Skeletal muscle cell (primary cell): ENCODE measurements at places on chromosomes 2 and 18.

DNA sequence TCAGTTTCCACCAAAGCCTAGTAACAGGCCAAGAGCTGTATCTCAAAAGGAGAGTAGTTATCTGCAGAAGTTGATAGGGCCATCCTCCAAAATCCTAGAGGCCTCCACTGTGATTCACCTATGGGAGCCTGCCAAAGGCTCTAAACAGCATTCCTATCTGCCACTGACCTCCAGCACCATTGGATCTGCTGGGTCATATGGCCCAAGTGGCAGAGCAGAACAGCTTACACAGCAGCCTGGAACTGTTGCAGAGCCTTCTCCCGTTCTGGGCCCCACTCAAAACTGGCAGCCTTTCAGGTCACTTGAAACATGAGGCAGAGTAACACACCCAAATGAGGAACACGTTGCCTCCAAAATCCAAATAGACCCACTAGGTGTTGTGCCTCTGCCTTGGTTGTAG is 345.2 kb upstream of the RND3 start:
- no peak for DNase-seq

- no peak for DNase-seq
Measured at GRCh38 chr2:238380785-238381184, 45.9 kb upstream of the ASB1 start.

GRCh38 chr2:36748166-36748565 is 51.7 kb downstream of the VIT start:
- DNase-seq, result no peak

GRCh38 chr2:237603718-237604362 is 13.3 kb upstream of the RAB17 start:
- no peak for DNase-seq

DNA sequence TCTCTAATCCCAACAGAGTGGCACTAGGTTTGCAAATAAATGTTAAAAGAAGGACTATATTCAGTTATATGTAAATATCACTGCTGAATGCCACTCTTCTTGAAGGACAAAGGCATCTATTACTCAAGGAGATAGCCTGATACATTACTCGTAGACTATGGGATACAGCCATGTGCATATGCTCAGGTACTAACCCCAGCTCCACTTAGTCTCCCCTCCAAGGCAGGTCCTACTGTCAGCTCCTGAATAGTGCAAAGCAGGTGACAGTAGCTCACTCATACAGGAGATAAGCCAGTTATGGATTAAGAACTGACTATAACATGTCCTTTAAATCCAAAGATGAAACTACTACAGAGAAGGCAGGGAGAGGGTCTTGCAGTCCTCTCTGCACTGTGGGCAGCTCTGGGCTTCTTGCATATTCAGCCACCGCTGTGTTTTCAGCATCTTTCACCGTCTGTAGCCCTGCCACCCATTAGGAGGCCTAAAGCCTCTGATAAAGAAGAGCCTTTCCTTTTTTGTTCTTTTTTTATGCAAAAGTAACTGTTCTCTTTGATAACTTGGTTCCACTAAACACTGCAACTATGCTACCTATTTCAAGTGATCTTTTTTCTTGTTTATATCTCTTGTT is 135.1 kb upstream of the EPB41L3 start:
- no peak for DNase-seq

- DNase-seq, result no peak
Measured at GRCh38 chr2:71892896-71893295, 254.8 kb downstream of the CYP26B1 start.

DNA sequence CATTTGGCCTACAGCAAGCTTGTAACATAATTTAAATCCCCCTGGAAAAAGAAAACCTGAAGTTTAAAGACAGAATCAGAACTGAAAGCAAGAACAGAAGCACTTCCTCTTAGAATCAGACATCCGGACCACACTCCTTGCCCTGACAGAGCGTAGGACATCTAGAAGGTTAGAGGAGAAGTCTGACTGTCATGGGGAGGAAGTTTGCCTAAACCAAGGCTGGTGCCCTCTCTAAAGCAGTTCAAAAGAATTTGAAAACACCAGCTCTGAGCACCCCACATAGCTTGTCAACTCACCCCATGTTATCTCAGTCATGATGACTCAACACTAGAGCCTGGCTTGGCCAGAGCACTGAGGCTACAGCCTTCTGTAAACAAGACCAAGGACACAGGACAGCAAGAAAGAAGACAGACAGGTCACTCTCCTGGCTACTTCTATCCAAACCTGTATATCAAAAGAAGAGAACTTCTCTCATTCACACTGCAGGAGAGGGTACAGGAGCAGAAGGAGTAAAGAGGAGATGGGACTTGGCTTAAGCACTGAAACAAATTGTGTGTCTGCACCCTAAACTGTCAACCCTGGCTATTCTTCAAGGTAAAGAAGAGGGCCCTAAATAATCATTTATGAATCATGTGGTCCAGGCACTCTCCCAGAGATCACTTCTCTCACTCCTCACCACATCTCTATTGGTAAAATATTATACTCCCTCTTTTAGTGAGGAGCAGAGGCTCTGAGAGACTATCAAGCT is 198.6 kb downstream of the MEMO1 start:
- DNase-seq, result no peak

GRCh38 chr2:127552846-127553245 is 17.4 kb downstream of the MYO7B start:
- no peak for DNase-seq

DNA sequence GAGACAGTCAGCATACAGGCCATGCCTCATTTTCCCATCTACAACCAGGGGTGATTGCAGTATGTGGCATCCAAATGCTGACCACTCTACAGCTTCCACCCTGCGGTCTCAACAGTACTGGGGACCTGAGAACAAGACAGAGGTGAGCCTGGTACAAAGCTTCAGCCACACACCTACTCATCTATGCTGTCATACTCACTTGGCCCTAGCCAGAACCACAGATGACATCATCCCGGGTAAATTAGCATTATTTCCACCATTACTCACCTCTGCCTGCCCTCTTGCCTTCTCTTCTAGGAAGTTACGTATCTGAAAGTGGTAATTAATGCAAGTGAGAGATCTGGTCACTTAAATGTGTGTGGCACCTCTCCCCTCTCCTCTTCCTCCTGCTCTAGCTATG is 208.2 kb upstream of the ARL4C start:
- no peak for DNase-seq

DNA sequence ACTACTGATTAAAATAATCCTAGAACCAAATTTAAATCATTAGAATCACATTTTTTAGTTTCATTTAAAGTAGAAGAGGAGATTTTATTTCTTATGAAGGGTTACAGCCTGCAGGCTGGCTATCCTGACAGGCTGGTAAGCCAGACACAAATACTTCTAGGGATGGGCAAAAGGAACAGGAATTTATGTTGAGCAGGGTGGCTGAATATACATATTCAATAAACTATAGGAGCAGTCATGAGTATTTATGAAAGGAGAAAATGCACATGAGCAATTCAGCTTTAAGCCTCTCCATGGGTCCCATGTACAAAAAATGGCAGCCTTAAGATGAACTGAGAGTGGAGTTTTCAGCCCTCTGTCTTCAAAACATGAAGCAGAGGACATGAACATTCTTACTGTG is 182.4 kb downstream of the CTNNA2 start:
- no peak for DNase-seq

DNA sequence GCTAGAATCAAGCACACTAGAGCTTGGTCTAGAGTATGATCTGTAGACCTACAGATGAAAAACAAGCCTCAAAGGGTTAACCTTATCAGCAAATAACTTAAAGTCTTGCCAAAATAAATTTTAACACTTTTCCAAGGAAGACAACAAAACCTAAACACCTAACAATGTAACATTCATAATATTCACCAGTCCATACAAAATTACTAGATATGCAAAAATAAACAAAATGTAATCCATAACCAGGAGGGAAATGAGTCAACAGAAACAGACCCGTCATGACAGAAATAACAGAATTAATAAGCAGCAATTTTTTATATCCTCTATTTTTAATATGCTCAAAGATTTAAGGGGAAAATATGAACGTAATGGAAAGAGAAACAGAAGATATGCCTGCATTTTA is 36.1 kb downstream of the TRAK2 start:
- DNase-seq, result no peak

DNA sequence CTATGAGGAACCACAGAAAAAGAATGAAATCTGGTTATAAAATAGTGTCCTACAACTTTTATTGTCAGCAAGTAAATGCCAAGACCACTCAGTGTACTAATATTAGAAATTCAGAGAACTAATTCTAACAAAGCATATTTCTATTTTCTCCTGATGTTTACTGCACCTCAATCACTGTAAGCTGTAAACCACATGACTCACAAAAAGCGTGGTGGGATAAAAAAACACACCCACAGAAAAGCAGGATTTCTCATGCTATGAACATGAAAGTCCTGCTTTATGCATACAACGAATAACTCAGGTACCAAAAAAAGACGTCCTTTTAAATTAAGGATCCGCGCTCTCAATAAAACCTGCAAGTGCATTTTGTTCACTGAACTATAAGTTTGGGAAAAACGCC is 797 bp downstream of the TXNL4A start:
- no peak for DNase-seq

DNA sequence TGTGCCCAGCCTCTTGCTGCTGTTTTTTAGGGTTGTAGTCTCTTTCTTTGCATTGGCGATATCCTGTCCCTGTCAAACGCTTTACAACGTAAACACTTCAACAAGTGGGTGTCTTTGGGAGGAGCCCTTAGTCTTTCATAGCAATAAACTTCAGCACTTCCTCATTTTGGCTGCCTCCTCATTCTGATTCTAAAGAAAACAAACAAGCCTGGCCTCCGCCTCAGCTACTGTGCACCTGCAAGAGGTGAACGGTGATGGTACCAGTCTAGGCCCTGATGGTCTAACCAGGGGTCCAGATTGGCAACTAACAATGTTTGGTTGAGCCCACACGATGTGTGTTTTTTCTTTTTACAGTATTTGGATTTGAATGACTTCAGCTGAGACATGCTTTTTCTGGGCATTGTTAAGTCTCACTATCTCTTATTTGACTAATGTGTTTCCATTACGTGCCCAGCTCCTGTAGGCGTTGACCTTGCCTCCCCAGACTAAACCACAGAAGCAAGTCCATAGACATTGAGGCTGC is 53.2 kb upstream of the CUL3 start:
- no peak for DNase-seq

DNA sequence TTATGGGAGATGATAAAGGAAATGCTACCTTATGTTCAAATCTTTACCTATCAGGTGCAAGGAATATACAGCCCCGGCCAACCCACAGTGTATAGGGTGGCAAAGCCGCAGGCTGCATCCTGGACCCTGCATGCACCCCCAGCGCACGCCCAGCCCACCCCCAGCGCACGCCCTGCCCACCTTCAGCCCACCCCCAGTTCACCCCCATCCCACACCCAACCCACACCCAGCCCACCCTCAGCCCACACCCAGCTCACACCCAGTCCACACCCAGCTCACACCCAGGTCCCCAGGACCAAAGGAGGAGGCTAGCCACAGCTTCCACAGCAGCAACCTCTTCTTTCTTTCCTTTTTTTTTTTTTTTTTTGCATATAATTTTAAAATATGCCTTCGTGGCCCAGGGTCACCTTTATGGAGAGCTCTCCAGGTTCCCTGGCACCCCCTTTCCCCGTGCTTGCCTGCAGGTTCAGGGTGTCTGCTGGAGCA is 120.9 kb downstream of the PTGR3 start:
- DNase-seq, result no peak

GRCh38 chr18:12315490-12315889 is 7.4 kb downstream of the TUBB6 start:
- DNase-seq, result no peak

DNA sequence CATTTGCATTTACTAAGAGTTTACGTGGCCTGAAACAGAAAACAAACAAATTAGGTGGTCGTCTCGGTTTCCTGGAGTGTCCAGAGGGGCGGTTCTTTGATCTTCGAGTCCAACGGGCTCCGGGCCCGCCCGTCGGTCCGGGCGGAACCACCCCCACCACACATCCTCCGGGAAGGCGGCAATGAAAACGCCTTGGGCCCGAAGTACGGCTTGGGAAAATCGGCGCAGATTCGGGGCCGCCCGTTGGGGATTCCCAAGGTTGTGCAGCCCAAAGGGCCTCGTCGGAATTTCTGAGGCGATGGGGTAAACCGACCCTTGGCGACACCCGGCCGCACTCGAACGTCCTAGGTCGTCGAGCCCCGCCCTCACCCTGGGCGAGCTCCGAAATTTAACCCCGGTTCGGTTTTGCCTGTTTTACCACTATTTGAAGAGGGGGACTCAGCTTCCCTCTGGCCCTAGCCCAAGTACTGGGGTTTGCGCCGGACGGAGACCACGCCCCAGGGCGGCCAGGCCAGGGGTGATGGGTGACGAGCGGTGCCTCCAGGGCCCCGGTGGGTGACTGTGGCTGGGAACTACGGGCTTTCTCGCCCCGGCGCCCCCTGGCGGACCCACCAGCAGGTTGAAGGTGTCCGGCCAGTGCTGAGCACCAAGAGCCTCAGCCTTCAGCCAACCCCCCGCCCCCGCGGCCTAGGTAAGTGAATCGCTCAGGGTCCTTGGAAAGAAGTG is 1.9 kb upstream of the CFAP53 start:
- no peak for DNase-seq

- DNase-seq, result no peak
Measured at GRCh38 chr2:241947401-241947800, 77.9 kb downstream of the RTP5 start.

- DNase-seq, result peak; percentile 9
Measured at GRCh38 chr2:44205169-44205568, 36.5 kb downstream of the PPM1B start.
